Activated naive CD4-positive, alpha-beta T cell treated with anti-CD3 and anti-CD28 coated beads, Interleukin-2, amount 10 ng/mL, durations not matched to agents 7 days and 5 days (primary cell): ENCODE measurements at places on chromosomes 1 and 21.

DNA sequence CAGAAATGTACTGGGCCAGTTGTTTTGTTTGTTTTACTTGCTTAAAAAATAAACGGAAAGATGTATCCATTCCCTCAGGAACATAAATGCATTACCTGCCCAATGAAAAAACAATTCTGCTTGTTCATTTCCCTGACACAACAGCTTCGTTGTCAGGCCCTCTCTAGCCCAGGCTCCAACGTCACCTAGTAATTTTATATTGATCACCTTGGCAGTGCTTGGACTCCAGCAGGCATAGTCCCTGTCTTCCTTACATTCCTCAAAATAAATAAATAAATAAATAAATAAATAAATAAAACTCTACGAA lies 1.2 kb downstream of the CEP170 start:
- peak overlapping the region; percentile 95 for H3K4me3 ChIP-seq
- H3K4me1 ChIP-seq, result peaks cover 37% of the 10 kb centered on the region
- DNase-seq, result peak; percentile 25
- peak overlapping the region; percentile 96 for H3K27ac ChIP-seq
- peaks cover 10% of the 10 kb centered on the region for H3K27me3 ChIP-seq

DNA sequence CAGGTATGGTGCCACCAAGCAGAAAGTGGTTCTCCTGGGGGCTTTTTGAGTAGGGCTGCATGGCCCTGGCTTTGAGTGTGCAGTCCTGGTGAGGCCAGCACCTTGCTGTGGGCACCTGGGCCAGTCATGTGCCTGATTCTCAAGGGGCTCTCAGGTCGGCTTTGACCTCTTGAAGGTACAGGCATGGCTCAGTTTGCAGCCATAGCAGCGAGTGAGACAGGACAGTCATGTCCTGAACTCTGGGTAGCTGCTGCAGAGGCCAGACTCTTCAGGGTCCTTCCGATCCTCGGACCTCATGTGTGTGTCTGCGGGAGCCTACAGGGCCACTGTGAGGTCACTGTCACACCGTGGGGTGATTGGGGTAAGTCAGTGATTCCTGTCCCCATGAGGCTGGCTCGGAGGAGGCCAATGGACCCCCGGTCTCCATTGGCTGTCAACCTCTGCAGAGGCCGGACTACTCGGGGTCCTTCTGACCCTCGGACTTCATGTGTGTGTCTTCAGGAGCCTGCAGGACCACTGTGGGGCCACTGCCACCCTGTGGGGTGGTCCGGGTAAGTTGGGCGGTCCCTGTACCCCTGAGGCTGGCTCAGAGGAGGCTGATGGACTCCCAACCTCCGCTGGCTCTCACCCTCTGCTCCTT lies 95.2 kb upstream of the C1orf174 start:
- H3K27me3 ChIP-seq, result peaks cover 4% of the 10 kb centered on the region
- H3K4me1 ChIP-seq, result no peaks in the 10 kb centered on the region
- no peak overlapping the region for H3K4me3 ChIP-seq

GRCh38 chr1:115363171-115363570 lies 25.1 kb upstream of the NGF start:
- no peak overlapping the region for H3K27ac ChIP-seq
- H3K36me3 ChIP-seq, result no peaks in the 10 kb centered on the region
- no peaks in the 10 kb centered on the region for H3K4me1 ChIP-seq
- DNase-seq, result no peak

GRCh38 chr1:107272321-107272720 lies 131.5 kb downstream of the NTNG1 start:
- H3K4me3 ChIP-seq, result no peak overlapping the region
- H3K36me3 ChIP-seq, result no peaks in the 10 kb centered on the region
- no peaks in the 10 kb centered on the region for H3K27me3 ChIP-seq
- no peak overlapping the region for H3K27ac ChIP-seq
- no peaks in the 10 kb centered on the region for H3K4me1 ChIP-seq

DNA sequence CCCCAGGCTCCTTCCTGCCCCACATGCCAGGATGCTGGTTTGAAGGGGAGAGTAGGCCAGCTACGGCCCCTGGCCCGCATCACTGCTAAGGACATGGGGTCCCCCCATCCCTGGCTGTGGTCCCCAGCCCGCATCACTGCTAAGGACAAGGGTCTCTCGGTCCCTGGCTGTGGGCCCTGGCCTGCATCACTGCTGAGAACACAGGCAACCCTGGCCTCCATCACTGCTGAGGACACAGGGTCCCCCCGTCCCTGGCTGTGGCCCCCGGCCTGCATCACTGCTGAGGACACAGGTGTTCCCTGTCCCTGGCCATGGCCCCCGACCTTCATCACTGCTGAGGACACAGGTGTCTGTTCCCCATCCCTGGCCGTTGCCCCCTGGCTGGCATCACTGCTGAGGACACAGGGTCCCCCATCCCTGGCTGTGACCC lies 448 bp upstream of the OBSCN start:
- no peak overlapping the region for H3K4me3 ChIP-seq
- no peaks in the 10 kb centered on the region for H3K36me3 ChIP-seq
- no peak overlapping the region for H3K27ac ChIP-seq
- H3K4me1 ChIP-seq, result peaks cover 6% of the 10 kb centered on the region
- no peak for DNase-seq

- no peak for DNase-seq
- H3K36me3 ChIP-seq, result peaks cover 25% of the 10 kb centered on the region
- H3K4me1 ChIP-seq, result peaks cover 32% of the 10 kb centered on the region
- H3K27me3 ChIP-seq, result no peaks in the 10 kb centered on the region
These were observed 67.8 kb downstream of the EPB41 start for GRCh38 chr1:28982198-28982597.

DNA sequence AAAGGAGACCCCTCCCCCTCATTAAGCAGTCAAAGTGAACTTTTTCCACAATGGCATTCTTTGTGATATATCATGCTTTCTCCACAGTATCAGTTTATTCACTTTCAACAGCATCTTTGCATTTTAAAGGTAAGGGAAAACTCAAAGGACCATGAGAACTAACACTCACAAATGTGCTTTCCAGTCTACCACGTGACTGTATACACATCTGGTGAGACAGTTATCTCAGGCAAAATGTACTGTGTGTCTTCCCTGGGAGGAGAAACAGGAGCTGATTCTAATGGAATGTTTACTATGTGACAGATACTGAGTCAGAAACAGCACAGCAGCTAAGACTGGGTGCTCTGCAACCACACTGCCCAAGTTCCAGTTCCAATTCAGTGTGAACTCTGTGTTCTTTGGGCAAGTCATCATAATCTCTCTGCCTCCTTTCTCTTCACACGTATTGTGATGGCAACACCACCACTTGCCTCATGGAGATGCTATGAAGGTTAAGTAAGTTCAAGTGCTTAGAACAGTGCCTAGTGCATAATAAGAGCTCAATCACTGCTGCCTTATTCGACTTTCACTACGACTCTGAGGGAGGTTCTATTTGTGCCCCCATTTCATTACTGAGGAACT lies 79.0 kb downstream of the SLC45A1 start:
- H3K4me1 ChIP-seq, result peaks cover 69% of the 10 kb centered on the region
- peaks cover 42% of the 10 kb centered on the region for H3K36me3 ChIP-seq
- DNase-seq, result no peak
- peak overlapping the region; percentile 93 for H3K27ac ChIP-seq
- no peaks in the 10 kb centered on the region for H3K27me3 ChIP-seq
- no peak overlapping the region for H3K4me3 ChIP-seq

DNA sequence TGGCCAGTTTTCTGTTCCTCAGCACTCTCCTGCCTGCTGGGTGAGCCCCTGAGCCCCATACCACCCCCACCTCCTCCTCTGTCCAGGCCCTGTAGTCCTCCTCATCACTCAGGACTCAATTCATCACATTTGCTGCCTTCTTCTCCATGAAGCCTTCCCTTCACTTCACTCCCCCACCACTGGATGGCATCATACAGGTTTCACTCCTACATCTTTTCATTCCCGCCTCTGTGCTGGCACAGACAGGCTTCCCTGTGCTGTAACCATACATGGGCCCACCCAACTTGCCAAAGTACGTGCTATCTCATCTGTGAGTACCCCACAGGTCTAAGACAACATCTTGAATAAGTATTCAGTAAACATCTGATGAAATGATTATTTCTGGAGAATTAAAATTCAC lies 56.9 kb downstream of the SLC45A1 start:
- H3K4me3 ChIP-seq, result no peak overlapping the region
- DNase-seq, result peak; percentile 33
- H3K27me3 ChIP-seq, result no peaks in the 10 kb centered on the region

GRCh38 chr1:11543392-11543791 lies 64.4 kb downstream of the DISP3 start:
- H3K4me3 ChIP-seq, result no peak overlapping the region
- H3K4me1 ChIP-seq, result no peaks in the 10 kb centered on the region

DNA sequence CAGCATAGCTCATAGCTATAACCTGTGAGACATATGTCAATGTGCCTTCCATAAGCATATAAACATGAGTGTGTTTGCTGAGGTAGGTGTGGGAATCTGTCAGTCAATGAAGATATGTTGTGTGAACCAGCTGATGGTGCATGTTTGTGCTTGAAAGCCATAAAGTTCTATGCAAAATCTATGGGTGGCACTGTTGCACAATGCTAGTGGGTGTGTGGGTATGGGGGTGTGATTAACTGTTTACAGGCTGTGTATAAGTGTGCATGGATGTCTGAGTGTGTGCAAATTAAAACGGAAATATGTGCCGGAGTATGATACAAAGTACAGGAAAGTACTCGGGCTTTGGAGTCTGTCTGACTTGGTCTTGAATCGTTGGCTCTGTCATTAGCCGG lies 1.0 kb upstream of the ATP2B4 start:
- no peaks in the 10 kb centered on the region for H3K27me3 ChIP-seq
- DNase-seq, result peak; percentile 76
- H3K4me1 ChIP-seq, result peaks cover 64% of the 10 kb centered on the region
- peaks cover 19% of the 10 kb centered on the region for H3K36me3 ChIP-seq
- H3K4me3 ChIP-seq, result peak overlapping the region; percentile 96

DNA sequence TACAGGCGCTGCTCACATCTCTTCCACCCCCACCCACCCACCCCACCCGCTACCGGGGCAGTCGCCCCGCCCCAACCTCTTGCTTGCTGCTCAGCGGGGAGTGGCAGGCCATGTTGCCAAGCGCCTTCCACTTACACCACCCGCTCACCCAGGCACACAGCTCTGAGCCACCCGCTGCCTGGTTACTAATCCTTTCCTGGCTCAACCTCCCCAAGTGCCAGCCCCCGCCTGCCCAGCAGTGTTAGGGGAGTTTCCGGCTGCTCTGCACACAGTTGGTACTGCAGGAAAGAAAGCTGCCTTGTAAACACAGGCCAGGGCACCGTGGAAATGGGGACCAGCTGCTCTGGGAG lies 56.2 kb downstream of the LACTBL1 start:
- no peak overlapping the region for H3K27ac ChIP-seq
- H3K36me3 ChIP-seq, result no peaks in the 10 kb centered on the region
- DNase-seq, result no peak
- H3K4me1 ChIP-seq, result no peaks in the 10 kb centered on the region
- H3K27me3 ChIP-seq, result peaks cover 18% of the 10 kb centered on the region

GRCh38 chr1:1365875-1366698 lies 7.7 kb upstream of the MXRA8 start:
- peaks cover 11% of the 10 kb centered on the region for H3K4me1 ChIP-seq
- no peak for DNase-seq
- no peak overlapping the region for H3K4me3 ChIP-seq
- H3K27ac ChIP-seq, result no peak overlapping the region
- no peaks in the 10 kb centered on the region for H3K36me3 ChIP-seq
- H3K27me3 ChIP-seq, result peaks cover 30% of the 10 kb centered on the region

GRCh38 chr1:93876244-93876643 lies 2.8 kb downstream of the DNTTIP2 start:
- H3K27ac ChIP-seq, result peak overlapping the region; percentile 8
- peak overlapping the region; percentile 40 for H3K4me3 ChIP-seq
- no peaks in the 10 kb centered on the region for H3K27me3 ChIP-seq
- DNase-seq, result no peak

GRCh38 chr1:32703479-32704291 lies 1.1 kb upstream of the SYNC start:
- H3K4me1 ChIP-seq, result peaks cover 10% of the 10 kb centered on the region
- no peak for DNase-seq
- H3K27me3 ChIP-seq, result peaks cover 83% of the 10 kb centered on the region
- H3K27ac ChIP-seq, result no peak overlapping the region
- H3K36me3 ChIP-seq, result peaks cover 1% of the 10 kb centered on the region
- no peak overlapping the region for H3K4me3 ChIP-seq

- peaks cover 15% of the 10 kb centered on the region for H3K27me3 ChIP-seq
- no peak overlapping the region for H3K4me3 ChIP-seq
- no peaks in the 10 kb centered on the region for H3K36me3 ChIP-seq
- peak; percentile 25 for DNase-seq
- H3K27ac ChIP-seq, result no peak overlapping the region
These were observed 46.7 kb downstream of the CAMK2N1 start for GRCh38 chr1:20439282-20439681.

DNA sequence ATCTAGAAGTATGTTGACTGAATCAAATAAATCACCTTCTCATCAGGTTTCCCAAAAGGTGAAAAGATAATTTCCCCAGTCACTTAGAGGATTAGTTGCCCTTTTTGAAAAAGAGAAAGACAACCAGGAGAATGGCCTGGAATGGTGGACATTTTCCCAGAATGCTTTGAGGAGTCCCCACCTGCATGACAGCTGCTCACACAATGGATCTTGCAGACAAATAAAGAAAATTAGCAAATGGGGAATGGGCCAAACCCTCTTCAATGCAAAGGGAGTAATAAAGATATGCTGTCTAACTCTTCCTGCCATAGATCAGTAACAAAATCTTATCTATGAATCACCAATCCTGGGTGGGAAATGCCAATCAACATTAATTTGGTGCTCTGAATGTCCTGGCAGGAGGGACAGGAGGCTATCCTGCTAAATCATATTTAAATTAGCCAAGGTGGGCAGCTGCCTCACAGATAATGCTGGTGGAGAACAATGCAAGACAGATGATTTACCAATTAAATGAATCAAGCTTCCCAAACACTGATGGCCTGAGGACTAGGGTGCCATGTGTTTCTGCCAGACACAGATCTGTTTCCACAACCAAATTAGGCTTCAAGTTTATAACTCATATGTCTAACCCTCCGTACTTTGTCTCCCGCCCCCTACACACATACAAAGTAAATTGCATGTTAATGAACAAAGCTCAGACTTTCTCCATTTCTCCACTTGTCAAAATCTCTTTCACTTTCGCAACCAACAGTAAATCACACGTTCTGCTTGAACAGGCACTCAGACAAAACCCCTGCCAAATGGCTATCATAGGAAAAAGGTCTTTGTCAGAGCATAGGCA lies 488.0 kb upstream of the PLXNA2 start:
- H3K27me3 ChIP-seq, result no peaks in the 10 kb centered on the region
- no peaks in the 10 kb centered on the region for H3K36me3 ChIP-seq
- no peak overlapping the region for H3K27ac ChIP-seq
- no peak overlapping the region for H3K4me3 ChIP-seq
- peaks cover 5% of the 10 kb centered on the region for H3K4me1 ChIP-seq
- DNase-seq, result no peak
